ENCODE measurements at places on chromosomes 11 and 22. TPM values are rescaled to one million over a fixed set of nuclear protein-coding genes. Genes with fewer than 3 reads are reported as not detected.

DNA sequence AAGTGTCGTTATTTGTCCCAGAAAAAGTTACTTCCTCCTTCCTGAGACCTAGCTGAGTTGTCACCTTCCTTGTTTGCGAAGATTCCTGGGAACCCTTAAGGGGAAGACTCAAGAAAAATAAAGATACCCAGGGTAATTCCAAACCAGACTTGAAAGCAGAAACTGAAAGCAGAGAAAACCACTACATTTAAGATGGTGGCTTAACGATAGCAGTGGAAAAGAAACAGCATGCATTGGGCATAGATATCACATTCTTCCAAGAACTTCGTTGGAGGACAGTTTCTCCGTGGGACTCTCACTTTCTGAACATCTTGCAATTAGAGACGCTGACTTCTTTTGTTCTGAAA lies 89.1 kb downstream of the FAM76B start:
- no peak for DNase-seq

- DNase-seq = no peak
These were observed 941.0 kb upstream of the CHORDC1 start for GRCh38 chr11:91163619-91164451.

DNA sequence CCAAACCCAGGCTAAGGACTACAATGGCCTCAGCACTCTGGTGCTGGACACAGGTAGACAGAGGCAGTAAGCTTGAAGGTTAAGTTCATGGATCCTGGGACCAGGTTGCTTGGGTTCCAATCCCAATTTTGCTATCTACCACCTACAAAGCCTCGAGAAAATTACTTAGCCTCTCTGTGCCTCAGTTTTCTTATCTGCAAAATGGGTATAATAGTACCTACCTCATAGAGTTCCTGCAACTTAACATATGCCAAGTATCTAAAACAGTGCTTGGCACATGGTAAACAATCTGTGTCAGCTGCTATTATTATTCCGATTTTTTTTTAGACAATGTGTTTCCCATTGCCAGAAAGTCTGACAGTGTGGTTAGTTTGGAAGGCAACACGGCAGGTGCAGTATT lies 37.5 kb downstream of the SYN3 start:
- no peak for DNase-seq

GRCh38 chr22:38727530-38728451 lies 22.0 kb downstream of the GTPBP1 start:
- DNase-seq = no peak

DNA sequence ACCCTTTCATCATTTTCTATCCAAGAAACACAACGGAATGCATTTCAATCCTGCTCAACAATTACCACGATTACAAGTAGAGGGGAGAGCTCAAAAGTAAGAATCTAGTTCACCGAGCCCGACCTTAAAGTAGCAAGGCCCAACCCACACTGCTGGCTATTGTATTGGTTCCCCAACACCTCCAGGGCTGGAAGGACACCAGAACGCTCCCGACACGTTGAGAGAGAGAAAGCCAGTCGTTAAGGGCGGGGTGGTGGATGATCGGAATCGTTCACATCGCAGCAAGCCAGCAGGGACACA lies 690 bp downstream of the CKAP5 start:
- no peak for DNase-seq

DNA sequence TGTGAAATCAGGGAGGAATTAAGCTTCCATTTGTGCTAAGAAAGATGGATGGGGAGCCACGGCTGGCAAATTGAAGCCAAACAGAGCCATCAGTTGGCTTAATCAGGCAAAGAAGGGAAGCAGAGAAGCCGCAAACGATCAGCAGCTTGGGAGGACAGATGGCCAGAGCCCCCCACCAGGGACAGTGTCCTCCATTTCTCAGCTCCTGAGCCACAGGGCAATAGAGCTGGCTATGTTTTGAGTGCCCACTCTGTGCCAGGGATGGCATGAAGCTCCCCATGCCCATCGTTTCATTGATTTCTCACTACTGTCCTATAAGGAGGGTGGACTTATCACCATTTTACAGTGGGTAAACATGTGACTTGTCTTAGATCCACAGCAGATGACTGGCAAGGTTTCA lies 126.3 kb upstream of the ASPHD2 start:
- no peak for DNase-seq

Gene ABCG4
- 0.10 TPM for total RNA-seq

Gene SNU13
- total RNA-seq = 133 TPM

GRCh38 chr11:45485070-45485707 lies 180.2 kb downstream of the CHST1 start:
- no peak for DNase-seq

DNA sequence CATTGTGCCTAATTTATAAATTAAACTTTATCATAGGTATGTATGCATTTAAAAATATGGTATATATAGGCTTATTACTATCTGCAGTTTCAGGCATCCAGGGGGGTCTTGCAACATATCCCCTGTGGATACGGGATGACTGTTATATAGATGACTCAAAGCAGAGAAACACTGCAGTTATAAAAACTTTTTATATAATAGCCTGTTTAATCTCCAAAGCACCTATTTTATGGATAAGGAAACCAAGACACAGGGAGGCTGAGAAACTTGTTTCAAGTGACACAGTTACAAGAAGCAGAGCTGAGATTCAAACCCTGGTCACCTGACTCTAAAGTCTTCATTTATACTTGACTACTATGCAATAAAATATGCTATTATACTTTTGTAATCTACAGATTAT lies 897.7 kb downstream of the KCNA4 start:
- DNase-seq = no peak

DNA sequence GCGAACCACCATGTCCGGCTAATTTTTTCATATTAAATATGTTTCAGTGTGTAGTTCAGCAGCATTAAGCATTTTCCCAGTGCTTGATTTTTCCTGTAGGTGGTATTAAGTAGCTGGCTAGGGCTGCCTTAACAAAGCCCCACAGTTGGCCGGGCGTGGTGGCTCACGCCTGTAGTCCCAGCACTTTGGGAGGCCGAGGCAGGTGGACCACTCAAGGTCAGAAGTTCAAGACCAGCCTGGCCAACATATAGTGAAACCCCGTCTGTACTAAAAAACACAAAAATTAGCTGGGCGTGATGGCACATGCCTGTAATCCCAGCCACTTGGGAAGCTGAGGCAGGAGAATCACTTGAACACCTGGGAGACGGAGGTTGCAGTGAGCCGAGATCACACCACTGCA lies 33.5 kb upstream of the TOLLIP start:
- DNase-seq = no peak

Measured in endothelial cell (in vitro differentiated cells).